Esophagus squamous epithelium (tissue), 5 donors: ENCODE measurements at places on chromosomes 2 and 18.

GRCh38 chr18:2049986-2050385 lies 521.3 kb downstream of the METTL4 start:
- DNase-seq = no peak

GRCh38 chr2:10016001-10016801 lies 27.1 kb upstream of the KLF11 start:
- no peak for DNase-seq

- DNase-seq = no peak
Measured at GRCh38 chr2:11742702-11743357, 3.6 kb upstream of the LPIN1 start.

- no peak for DNase-seq
Measured at GRCh38 chr2:232587512-232587911, 37.0 kb downstream of the EIF4E2 start.

- DNase-seq = no peak
Measured at GRCh38 chr2:122255924-122256323, 500.5 kb downstream of the TSN start.

DNA sequence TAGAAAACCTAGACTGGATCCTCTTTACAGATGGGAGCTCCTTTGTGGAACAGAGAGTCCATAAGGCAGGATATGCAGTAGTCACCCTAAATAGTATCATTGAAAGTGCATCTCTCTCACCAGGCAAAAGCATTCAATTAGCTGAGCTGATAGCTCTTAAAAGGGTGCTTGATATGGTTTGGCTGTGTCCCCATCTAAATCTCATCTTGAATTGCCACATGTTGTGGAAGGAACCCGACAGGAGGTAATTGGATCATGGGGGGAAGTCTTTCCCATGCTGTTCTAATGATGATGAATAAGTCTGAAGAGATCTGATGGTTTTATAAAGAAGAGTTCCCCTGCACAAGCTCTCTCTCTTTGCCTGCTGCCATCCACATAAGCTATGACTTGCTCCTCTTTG lies 96.2 kb upstream of the RMP24 start:
- no peak for DNase-seq

GRCh38 chr18:30595942-30596341 lies 446.6 kb downstream of the DSC3 start:
- DNase-seq = no peak

- no peak for DNase-seq
Measured at GRCh38 chr2:157246765-157247407, 10.6 kb upstream of the GALNT5 start.

GRCh38 chr2:219724628-219725027 lies 97.2 kb downstream of the SLC4A3 start:
- no peak for DNase-seq

DNA sequence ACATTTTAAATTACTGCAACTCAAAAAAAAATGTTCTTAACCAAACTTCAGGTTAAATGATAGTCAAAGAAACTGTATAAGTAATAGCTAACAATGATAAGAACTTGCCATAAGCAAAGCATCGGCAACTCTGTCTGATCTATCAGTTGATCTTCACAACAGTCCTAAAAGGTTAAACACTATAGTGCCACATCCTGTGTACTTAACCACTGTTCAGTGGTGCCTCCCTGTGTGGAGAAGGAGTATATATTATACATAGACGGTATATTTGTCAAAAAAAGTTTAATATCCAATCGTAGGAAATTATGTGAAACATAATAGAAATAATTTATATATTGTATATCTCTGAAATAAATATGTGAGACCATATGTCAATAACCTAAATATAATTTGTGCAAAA lies 13.0 kb downstream of the DTNA start:
- DNase-seq = no peak

- no peak for DNase-seq
Measured at GRCh38 chr2:231258701-231259100, 60.3 kb downstream of the ARMC9 start.

DNA sequence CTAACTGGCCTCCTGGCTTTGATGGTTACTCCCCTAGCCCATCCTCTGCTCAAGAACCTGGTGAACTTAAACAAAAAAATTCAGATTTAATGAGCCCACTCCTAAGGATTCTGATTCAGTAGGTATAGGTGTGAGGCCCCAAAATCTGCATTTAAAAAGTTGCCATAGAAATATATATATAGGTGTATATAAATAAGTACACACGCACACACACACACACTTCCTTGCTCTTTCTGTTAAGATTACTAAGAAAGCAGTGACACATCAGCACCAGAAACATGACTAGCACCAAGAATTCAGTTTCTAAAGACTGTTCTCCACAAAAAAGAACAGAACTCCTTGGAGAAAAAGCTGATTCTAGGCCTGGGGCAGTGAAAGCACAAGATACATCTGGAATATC lies 17.8 kb downstream of the EML6 start:
- DNase-seq = no peak

- no peak for DNase-seq
Measured at GRCh38 chr18:50656396-50656795, 96.5 kb downstream of the MAPK4 start.
